ENCODE measurements at places on chromosomes 13 and 19.

- DNase-seq = no peak
Measured at GRCh38 chr13:62626771-62627170, 1211.1 kb upstream of the PCDH20 start.

DNA sequence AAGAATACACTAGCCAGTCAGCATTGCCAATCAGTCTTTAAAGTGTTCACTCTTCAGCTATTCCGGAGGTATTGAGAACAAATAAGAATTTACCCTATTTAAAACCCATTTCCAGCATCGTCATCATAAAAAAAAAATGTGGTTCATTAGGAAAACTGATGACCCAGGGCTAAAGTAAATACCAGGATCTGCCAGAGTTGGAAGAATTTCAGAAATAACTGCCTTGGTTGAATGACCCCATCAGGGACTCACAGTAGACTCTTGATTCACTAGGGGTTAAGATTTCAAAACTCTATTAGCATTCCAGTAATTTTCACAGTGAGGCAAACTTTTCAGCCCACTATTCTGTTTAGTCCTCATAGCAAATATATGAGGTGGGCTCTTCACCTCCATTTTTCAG is 377.0 kb downstream of the ITGBL1 start:
- DNase-seq = no peak

GRCh38 chr19:2668175-2668763 is 34.2 kb downstream of the GNG7 start:
- DNase-seq = no peak

GRCh38 chr19:13887018-13887436 is 10.1 kb downstream of the NANOS3 start:
- DNase-seq = no peak

DNA sequence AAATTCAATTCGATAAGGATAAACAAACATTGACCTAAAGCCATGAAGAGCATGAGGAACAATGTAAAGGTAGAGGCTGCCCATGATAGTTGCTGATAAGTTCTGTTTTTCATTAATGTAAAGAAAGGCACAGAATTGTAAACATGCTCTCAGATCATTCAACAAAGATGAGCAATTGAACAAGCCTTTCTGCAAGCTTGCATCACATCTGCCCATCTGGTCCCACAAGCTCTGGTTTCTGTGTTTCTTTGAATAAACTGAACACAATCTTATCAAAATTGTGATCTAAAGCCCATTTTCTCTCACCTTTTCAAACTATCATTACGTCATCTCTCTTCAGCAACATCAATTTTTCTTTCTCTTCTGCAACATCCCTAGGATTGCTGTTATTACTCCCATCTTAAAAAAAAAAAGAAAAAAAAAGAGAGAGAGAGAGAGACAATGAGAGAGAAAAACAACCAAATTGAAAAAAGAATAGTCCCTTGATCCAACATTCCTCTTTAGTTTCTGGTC is 487.2 kb upstream of the GPC6 start:
- no peak for DNase-seq

Measured in aorta (tissue), 5 donors.